Common myeloid progenitor, CD34-positive (primary cell): ENCODE measurements at places on chromosomes 6 and 20.
A peak's percentile ranks its signal among the peaks of the same experiment; 100 is the strongest.

DNA sequence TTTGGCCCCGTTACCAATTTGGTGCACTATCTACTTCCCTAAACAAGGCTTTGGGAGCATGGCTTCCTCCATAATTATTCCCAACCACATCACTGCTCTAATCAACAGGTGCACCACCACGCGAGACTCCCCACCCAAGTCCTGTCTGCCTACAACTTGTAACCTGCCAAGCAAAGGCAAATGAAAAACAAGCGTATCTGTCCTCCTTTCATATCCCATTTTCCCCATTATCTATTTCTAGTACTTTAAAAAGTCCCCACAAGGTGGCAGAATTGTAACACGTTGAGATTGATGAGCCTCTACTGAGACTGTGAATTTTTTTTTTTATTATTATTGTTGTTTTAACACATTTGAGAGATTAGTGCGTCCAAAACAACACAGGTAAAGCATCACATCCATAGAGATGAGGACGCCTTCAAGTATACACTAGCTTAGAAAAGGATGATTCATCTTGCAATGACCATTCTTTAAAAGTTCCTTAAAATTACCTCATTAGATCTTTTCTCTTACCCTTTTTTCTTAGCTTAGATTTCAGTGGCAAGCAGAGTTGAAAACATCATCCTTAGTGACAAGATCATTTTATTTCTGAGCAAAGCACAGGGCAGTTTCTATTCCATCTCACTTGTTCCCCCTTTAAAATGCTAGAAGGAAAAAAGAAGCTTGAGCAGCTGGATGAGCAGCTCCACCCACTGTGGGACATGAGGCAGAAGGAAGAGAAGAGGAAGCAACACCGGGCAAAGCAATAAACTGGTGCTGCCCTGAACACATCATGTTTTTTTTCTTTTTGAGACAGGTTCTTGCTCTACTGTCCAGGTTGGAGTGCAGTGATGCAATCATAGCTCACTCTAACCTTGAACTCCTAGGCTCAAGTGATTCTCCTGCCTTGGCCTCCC, 210.8 kb downstream of the ARHGAP18 start:
- DNase-seq = peak; percentile 62

GRCh38 chr20:50392138-50392866, 117.9 kb upstream of the PTPN1 start:
- peak; percentile 35 for DNase-seq

GRCh38 chr6:125212377-125212776, 58.8 kb downstream of the TPD52L1 start:
- DNase-seq = no peak

DNA sequence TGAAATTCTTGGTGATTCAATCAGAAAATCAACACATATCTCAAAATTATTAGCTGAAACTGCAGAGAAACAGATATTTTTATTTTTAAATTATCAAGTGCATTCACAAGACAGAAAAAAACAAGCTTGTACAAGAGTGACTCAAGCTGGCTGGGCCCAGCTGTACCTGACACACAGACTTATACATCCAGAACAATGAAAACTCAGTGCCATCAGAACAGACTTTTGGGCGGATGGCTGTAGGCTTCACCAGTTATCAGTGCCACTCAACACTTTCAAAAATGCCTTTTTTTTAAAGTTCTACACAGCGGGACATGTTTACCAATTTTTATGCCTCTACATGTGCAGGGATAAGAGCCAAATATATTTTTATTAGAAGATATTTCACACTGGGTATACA, 102.8 kb downstream of the MYB start:
- DNase-seq = no peak

GRCh38 chr6:81606965-81607381, 145.5 kb downstream of the TENT5A start:
- no peak for DNase-seq

DNA sequence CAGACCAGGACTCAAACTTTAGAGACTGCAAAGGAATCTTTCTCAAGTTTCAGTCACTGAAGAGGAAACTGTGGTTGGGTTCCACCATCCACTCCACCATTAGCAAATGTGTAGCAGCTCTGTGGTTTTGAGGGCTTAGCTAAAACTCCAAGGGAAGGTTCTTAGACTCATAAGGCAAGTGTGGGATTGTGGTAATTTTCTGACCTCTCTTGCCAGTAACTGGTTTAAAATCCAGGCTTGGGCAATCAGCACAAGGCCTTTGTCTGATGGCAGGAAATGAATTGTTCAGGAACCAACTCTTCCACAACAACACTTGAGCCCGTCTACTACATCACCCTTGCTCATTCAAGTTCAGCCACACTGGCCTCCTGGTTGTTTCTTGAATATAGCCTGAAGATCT, 68.6 kb upstream of the FBXL4 start:
- DNase-seq = peak; percentile 53

DNA sequence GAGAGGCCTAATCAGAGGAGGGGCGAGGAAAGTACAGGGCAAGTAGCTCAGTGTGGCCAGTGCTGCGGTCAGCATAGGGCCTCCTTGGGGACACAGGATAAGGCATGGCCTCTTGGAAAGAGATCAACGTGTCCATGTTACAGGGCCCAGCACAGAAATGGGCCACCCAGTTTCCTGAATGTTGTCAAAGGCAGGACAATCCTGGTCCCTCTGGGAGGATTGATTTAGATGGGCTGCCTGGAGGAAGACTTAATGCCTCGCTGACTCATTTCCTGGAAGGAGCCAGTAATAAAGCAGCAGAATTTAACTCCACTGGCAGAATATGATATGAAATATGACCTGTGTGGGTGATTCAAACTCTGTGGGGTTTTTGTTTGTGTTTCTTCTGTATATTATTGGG, 16.6 kb downstream of the DDO start:
- DNase-seq = peak; percentile 46

DNA sequence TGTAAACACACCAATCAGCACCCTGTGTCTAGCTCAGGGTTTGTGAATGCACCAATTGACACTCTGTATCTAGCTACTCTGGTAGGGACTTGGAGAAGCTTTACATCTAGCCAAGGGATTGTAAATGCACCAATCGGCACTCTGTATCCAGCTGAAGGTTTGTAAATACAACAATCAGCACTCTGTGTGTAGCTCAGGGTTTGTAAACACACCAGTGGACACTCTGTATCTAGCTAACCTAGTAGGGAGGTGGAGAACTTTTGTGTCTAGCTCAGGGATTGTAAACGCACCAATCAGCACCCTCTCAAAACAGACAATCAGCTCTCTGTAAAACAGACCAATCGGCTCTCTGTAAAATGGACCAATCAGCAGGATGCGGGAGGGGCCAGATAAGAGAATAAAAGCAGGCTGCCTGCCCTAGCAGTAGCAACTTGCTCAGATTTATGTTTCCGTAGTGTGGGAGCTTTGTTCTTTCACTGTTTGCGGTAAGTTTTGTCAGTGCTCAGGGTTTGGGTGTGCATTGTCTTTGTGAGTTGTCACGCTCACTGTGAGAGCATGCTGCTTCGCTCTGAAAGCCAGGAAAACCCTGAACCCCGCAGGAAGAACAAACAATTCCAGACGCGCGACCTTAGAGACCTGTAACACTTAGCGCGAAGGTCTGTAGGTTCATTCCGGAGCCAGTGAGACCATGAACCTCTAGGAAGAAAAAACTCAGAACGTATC, 37.0 kb downstream of the RIOK1 start:
- DNase-seq = no peak

GRCh38 chr6:73078333-73078862, 146.9 kb downstream of the KHDC1L start:
- no peak for DNase-seq

DNA sequence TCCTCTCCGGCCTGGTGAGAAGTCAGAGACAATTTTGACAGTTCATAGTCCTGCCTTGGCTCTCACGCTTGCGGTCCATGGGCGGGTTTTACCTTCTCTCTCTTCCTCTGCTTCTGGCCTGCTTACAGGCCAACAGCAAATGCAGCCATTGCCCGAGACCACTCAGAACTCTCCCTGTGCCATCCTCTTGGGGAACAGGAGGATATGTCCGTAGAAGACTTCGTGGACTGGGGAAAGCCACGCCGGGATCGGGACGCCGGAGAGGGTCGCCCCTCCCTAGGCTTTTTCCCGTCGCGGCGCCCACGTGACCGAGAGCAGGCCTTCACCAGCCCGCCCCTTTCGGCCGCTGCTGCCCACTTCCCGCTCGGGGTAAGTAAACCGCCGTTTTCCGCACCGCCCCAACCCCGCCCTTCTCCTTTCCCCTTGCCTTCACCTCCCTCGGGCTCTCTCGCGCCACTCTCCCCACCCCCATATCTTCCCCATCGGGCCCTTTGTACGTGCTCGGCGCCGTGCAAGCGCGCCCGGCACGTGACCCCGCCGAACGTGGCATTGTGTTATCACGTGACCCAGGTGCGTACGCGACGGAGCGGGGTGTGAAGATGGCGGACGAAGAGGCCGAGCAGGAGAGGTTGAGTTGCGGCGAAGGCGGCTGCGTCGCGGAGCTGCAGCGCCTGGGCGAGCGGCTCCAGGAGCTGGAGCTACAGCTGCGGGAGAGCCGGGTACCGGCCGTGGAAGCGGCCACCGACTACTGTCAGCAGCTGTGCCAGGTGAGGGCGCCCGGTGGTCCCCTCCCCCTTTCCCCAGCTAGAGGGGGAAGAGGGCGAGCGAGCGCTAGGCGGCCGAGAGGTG, at the start of gene ZNF292:
Gene ZNF292, plus strand, starts transcription at position 573 of the 849 bp plus-strand sequence. Its CDS starts 27 bp downstream, at position 600.
- DNase-seq = peak; percentile 95

- no peak for DNase-seq
These were observed 125.8 kb upstream of the NXT1 start for GRCh38 chr20:23224806-23225205.

- no peak for DNase-seq
These were observed 107.8 kb downstream of the DHX35 start for GRCh38 chr20:39069976-39070375.

DNA sequence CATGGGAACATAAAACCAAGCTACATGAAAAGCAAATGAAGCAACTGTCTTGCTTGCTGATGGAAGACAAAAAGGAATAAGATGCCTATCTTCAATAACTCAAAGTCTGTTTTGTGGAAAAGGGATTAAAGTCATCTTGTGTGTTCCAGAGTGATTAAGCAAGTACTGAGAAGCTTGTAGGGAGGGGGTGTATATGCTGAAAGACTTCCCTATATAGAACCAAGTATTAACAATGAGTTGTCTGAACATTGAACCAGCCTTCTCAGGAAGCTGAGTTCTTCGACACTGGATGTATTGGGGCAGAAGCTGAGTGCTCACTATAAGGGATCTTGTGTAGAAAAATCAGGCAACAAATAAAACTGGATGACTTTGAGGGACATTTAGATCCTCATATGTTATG, 451.8 kb downstream of the CD83 start:
- DNase-seq = peak; percentile 38

- no peak for DNase-seq
These were observed 14.4 kb upstream of the ZNF217 start for GRCh38 chr20:53608071-53608455.

DNA sequence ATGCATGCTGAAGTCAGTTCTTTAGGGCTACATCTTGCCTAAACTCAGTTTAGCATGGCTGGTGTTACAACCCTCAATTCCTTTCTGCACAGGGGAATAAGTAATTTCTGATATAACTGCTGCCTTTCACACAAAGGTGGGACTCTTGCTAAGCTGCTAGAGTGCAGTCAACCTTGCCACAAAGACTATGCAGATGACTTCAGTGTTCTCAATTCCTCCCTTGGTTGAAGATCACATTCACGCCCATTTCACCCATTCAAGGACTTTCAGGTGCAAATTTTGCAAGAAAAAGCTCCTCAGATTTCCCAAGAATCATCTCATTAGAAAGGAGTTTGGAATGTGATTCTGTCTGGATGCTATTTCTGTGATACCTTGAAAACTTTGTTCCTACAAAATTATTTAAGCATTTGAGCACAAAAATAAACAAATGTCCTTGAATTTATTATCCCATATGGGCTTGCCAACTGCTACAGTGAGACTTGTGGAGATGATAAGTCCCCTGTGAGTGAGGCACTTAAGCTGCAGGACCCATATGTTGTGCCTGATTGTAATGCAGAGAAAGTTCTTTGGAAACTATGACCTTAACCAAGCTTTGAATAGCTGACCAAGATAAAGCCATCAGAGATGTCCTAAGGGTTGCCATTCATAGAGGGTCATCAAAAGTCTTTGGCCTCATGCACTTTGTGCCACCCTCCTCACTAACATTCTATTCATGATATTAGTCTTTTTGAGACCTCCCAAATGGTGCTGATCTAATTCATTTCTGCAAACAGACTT, 111.8 kb downstream of the PLCB4 start:
- DNase-seq = no peak

GRCh38 chr6:41269166-41269565, 17.3 kb downstream of the TREM1 start:
- no peak for DNase-seq

DNA sequence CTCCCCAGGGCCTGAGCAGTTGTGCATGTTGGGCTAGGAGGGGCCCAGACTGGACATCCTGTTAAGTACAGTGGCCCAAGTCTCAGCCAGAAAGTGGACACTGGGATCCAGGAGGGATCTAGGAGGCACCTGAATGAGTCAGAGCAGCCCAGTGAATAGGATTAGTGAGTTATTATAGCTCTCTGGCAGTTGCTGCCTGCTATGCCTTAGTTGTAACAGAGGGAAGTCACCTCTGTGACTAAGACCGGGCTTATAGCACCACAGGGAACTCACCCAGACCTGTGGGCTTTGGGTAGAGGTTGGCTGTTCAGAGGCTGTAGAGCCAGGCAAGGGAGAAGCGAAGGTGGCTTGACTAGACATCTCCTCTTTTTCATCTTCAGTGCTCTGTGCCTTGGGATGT, 39.0 kb upstream of the AAR2 start:
- DNase-seq = no peak

- no peak for DNase-seq
These were observed 29.2 kb upstream of the EIF2S2 start for GRCh38 chr20:34141293-34141692.

GRCh38 chr20:41163821-41164220, 26.5 kb downstream of the PLCG1 start:
- no peak for DNase-seq

- no peak for DNase-seq
These were observed 75.7 kb upstream of the PTCHD4 start for GRCh38 chr6:48186746-48187145.

DNA sequence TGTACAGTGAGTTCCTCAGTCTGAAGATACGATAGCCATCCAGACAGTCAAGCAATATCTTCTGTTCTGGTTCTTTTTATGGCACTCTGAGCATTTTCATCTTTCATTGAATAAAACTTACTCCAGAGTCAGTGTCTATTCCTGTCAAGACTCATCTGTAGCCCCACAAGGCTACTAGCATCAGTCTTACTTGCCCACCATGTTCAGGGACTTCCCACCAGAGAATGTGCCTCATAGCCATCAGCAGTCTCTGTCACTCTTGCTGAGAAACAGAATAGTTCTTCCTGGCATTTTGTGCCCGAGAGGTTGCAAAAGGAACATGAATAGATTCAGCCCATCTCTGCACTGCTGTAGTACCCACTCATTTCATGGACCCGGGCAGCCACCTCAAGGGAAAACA, 12.7 kb upstream of the DCBLD1 start:
- no peak for DNase-seq

DNA sequence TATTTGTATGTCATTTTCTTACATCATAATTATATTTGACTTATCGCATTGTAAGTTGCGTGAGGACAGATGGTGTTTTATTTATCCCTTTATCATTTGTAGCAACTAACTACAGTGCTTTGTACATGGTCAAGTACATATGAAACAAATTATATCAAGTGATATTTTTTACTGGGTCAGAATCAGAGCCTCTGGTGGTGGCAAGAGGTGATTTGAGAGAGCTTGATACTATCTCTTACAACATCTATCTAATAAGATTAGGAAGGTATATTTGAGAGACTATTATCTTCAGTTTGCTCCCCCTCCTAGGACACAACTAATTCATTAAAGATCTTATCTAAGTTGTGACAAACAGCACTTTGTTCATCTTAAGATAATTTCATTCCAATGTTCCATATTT, 47.7 kb downstream of the BCKDHB start:
- no peak for DNase-seq
